Activated T-helper 2 cell treated with anti-CD3 and anti-CD28 coated beads, Interferon-gamma antibody, Interleukin-2, Interleukin-4, amounts not matched to agents 10 μg/mL and 5 μg/mL and 100 μg/mL, durations not matched to agents 14 hours and 24 hours and 36 hours (primary cell): ENCODE measurements at places on chromosomes 13 and 19. TPM values are rescaled to one million over a fixed set of nuclear protein-coding genes. Genes with fewer than 3 reads are reported as not detected.

DNA sequence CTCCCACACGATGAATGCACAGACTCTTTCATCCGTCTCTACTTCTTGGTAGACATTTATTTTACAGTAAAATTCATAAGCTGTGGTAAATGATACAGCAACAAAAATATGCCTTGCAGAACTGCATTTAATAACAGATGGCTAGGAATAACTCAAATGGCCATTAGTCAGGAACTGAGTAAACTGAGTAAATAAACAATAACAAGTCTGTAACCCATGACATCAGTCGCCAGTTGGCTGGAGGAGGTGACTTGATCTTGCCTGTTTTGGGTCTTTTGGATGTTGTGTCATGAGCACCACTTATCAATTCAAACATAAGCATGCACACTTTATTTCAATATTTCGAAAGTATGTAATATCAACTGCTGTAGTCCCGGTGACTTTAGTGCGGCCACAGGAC lies 632.6 kb upstream of the ARGLU1 start:
- H3K36me3 ChIP-seq, result no peaks in the 10 kb centered on the region
- H3K27ac ChIP-seq, result no peak overlapping the region
- H3K4me3 ChIP-seq, result no peak overlapping the region
- no peak for DNase-seq
- H3K4me1 ChIP-seq, result no peaks in the 10 kb centered on the region
- no peaks in the 10 kb centered on the region for H3K27me3 ChIP-seq

GRCh38 chr13:103195762-103196161 lies 129.5 kb upstream of the SLC10A2 start:
- DNase-seq, result no peak
- H3K4me1 ChIP-seq, result no peaks in the 10 kb centered on the region
- no peaks in the 10 kb centered on the region for H3K27me3 ChIP-seq
- H3K27ac ChIP-seq, result no peak overlapping the region
- no peak overlapping the region for H3K4me3 ChIP-seq

- DNase-seq, result no peak
- H3K4me3 ChIP-seq, result no peak overlapping the region
- H3K4me1 ChIP-seq, result peaks cover 12% of the 10 kb centered on the region
- H3K27ac ChIP-seq, result no peak overlapping the region
- H3K27me3 ChIP-seq, result peaks cover 28% of the 10 kb centered on the region
Measured at GRCh38 chr13:30882026-30882850, 23.8 kb upstream of the MEDAG start.

- H3K27ac ChIP-seq, result no peak overlapping the region
- no peak overlapping the region for H3K4me3 ChIP-seq
- no peaks in the 10 kb centered on the region for H3K27me3 ChIP-seq
- H3K4me1 ChIP-seq, result no peaks in the 10 kb centered on the region
Measured at GRCh38 chr13:100333141-100333540, 244.2 kb downstream of the PCCA start.

DNA sequence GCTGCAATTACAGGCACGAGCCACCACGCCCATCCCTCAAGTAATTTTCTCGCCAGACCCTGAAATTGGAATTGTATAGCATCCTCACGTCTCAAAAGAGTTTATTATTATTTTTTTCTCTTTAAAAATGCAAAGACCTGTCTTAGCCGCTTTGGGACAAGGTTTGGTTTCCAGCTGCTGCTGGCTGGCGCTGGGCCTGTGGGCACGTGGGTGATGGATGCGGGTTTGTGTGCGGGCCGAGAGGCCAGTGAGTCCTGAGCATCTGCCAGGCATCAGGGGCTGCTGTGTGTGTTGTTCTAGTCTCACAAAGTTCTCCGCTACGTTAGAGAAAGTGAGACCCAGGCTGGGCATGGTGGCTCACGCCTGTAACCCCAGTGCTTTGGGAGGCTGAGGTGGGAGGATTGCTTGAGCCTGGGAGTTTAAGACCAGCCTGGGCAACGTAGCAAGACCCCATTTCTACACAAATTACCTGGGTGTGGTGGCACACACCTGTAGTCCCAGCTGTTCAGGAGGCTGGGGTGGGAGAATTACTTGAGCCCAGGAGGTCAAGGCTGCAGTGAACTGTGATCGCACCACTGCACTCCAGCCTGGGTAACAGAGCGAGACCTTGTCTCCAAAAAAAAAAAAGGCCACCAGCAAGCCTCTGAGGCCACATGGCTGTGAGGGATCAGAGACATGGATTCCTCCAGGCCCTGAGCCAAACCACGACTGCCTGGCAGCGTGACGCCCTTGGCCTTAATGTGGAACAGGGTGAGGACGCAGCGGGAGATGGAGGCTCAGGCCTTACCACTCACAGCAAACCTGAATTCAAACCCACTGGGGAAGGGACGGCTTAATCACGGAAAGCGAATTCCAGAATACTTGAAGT lies 4.7 kb upstream of the TMPRSS9 start:
- H3K4me1 ChIP-seq, result no peaks in the 10 kb centered on the region
- no peak overlapping the region for H3K4me3 ChIP-seq
- DNase-seq, result no peak
- H3K36me3 ChIP-seq, result no peaks in the 10 kb centered on the region
- H3K27ac ChIP-seq, result no peak overlapping the region

PEG3 gene
- total RNA-seq, result not detected in 2 replicates

- no peak for DNase-seq
- no peak overlapping the region for H3K27ac ChIP-seq
- no peaks in the 10 kb centered on the region for H3K4me1 ChIP-seq
- no peaks in the 10 kb centered on the region for H3K36me3 ChIP-seq
Measured at GRCh38 chr13:90798381-90798780, 549.1 kb upstream of the MIR17HG start.

DNA sequence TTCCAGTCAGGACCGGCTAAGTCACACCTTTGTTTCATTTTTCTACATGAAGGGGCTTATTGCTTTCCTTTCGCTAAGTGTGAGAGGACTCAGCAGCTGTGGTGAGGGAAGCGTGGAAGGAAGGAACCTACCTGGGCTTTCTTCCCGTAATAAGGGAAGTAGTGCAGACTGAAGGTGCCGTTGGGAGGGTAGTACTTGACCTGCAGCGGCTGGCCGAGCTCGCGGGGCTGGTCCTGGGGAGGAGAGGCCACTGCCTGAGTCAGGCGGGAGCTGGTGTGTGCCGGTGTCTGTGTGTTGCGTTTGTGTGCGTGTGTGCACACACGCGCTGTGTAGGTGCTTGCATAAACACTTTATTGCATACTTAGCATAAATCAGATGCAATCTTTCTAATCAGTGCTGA lies 7.7 kb downstream of the ATP4B start:
- no peak overlapping the region for H3K4me3 ChIP-seq
- H3K36me3 ChIP-seq, result no peaks in the 10 kb centered on the region
- DNase-seq, result no peak
- H3K27me3 ChIP-seq, result no peaks in the 10 kb centered on the region

GRCh38 chr19:11887234-11887610 lies 360 bp upstream of the ZNF69 start:
- no peak overlapping the region for H3K27ac ChIP-seq
- H3K4me1 ChIP-seq, result peaks cover 15% of the 10 kb centered on the region
- peaks cover 5% of the 10 kb centered on the region for H3K36me3 ChIP-seq
- H3K4me3 ChIP-seq, result peak overlapping the region; percentile 85
- no peak for DNase-seq
- H3K27me3 ChIP-seq, result peaks cover 2% of the 10 kb centered on the region

DNA sequence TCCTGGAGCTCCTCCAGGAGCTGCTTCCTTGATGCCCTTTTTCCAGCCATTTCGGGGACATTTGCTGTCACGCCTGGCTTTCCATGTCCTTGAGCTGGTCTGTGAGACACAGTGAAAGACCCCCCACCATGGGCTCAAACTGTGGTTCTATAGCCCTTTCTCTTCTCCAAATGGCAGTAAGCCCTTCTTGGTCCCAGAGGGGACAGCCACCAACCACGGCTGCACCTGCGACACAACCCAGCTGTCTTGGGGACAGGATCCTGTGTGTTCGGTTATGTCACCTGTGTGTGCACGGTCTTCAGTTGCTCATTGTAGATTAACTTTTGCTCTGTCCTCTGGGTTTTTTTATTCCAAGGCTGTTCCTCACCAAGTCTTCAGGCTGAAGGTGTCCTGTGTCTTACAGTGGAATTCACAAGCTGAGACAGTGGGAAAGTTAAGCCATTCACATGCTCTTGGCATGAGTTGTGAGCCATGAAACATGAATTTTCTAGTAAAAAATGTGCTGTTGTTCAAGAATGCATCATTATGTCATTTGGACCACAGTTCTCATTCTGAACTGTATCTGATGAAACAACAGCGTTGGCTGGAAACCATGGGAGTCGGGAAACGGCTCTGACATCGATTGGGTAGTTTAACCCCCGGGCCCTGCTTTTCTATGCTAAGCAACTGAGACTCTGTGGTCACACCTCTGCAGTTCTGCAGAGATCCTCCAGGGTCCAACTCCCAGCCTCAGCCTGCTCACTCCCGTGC lies 129.5 kb upstream of the MCF2L start:
- H3K27me3 ChIP-seq, result no peaks in the 10 kb centered on the region
- no peaks in the 10 kb centered on the region for H3K4me1 ChIP-seq
- H3K4me3 ChIP-seq, result no peak overlapping the region
- H3K36me3 ChIP-seq, result peaks cover 34% of the 10 kb centered on the region

IGSF23 gene
- not detected in 2 replicates for total RNA-seq
